ENCODE measurements at places on chromosomes 2 and 18.

GRCh38 chr18:57585421-57585820 lies 1.1 kb downstream of the FECH start:
- DNase-seq = no peak

GRCh38 chr2:48187503-48187902 lies 281.2 kb upstream of the FBXO11 start:
- no peak for DNase-seq

GRCh38 chr2:193566276-193566675 lies 1371.5 kb upstream of the TMEFF2 start:
- DNase-seq = no peak

- DNase-seq = no peak
Observed at GRCh38 chr2:43055086-43055912, 171.1 kb downstream of the ZFP36L2 start.

DNA sequence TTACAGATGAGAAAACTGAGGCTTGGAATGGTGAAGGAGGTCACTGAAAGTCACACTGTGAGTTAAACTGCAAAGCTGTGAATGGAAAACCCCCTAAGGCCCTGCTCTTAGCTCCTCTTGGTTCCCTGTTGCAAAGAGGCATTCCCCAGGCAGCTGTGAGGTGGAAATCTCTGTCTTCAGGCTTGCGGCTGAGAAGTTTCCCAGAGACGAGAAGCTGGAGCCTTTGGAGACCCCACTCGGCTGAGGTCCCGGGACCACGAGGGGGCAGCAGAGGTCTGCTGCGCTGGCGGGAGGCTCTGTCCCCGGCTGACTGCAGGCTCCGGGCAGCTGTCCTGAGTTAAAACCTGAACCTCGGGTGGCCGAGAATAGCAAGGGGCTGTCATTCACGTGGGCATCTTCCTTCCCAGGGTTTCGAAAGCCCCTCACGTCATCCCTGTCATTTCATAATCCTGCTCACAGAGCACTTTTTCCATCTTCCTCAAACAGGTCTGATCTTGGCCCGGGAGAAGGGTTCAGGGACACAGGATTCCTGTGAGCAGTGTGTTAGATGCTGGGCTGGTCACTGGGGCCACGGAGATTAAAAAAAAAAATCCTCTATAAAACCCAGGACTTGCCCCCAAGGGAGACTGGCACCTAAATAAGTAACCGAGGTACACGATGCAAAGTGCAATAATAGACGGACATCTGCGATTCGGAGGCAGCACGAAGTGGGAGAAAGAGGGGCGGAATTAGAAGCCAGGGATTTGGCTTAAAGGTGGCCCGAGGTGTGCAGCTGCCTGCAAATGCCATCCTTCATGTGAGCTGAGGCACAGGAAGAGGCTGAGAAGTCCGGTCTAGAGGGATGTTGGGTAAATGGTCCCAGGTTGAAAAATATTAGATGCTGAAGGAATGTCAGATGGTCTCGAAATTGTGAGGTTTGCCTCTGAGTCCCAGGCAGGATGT lies 24.6 kb upstream of the ATOH8 start:
- peak; percentile 75 for DNase-seq

DNA sequence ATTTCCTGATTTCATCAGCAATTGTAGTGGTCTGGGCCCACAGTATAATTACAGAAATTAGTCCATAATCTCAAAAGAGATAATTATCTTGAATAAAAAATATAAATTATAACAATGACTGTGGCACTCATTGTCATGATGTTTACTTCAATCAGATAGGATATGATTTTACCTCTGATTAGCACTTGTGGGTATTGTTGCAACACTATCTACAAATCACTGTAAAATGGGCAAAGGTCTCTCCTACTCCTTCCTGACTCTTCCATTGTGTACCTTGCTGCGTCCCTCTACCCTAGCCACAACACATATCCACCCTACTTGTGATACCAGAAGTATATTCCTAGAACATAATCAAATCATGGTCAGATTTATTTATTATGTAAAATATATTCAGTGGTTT lies 200.9 kb upstream of the TRIB2 start:
- no peak for DNase-seq

GRCh38 chr2:238291550-238292281 lies 3.3 kb upstream of the PER2 start:
- DNase-seq = no peak

- DNase-seq = peak; percentile 92
Observed at GRCh38 chr18:33755931-33756560, 178.0 kb downstream of the ASXL3 start.

DNA sequence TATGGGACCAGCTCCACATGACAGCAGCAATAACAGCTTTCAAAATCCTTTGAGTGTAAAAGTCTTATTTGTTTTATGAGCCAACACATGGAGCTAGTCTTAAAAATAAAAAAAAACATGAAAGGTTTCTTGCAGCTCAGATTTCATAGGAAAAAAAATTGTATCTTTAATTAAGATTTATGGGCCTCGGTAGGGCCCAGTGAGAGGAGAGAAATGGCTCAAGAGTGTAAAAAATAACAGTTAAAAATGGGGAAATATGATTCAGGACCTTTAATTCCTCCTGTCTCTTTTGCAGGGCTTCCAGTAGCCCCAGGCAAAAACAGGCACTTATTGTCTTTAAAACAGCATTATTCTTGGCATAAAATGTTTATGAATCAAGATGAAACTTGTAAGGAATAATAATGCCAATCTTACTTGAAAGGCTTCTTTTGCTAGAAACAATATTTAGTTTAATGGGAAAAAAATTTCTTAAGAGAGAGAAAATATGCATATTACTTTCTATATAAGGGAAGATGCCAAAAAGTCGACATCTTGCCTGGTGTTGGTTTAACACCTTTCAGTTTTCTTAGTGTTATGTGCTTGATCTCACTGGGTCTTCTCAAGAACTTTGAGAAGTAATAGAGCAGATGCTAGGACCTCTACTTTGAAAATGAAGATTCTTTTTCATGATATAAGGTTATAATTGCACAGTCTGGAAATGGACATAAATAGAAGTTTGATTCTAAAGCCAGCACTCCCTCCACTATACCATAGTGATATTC lies 71.3 kb upstream of the SETBP1 start:
- peak; percentile 24 for DNase-seq

DNA sequence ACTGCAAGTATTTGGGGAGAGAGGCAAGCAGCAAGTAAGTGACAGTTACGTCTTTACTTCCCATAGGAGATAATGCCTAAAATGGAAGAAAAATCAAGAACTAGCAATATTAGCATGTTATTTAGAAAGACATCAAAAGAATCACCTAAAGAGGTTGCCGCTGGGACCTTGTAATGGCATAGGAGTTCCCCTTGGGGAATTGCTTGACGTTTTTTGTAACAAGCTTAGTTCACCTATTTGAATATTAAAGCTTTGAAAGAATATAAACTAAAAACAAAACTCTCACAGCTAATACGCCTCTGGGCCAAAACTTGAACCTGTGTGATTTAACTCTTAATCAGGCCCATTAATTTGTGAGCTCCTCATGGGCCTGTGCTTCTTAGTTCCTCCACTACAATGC lies 89.0 kb downstream of the AAK1 start:
- DNase-seq = no peak

DNA sequence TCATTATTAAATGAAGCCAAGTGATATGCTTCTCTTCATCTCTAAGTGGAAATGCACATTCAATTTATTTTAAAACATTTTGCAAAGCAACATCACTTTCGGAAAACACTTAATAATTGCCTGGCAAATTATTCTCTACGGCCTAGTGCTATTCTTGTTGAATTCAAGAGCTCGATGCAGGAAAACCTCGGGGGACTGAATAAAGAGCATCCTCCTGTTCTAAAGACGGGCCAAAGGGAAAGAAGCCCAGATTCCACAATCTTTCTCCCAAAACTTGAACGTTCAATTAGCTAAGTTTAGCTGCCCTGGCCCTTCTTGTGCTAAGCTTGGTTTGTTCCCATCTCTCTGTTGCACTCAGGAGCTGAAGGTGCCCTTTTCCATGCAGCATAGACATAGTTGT lies 23.2 kb upstream of the SEH1L start:
- DNase-seq = no peak

DNA sequence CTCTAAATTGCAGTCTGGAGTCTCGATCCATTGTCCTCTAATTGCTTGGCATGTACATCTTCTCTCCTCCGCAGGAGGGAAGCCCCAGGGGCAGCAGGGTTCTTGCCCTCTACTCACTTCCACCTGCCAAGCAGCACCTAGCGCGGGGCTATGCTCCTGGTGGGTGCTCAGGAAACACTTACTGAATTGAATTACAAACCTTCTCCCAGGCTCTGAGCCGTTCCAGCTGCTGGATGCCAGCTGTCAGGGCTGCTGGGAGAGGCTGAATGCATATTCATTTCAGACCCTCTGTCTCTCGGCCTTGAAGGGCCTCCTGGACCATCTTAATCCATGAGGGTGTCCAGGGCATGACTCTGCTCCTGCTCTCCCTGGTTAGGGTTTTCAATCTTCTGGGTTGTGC lies 94.0 kb downstream of the CELF4 start:
- DNase-seq = no peak

DNA sequence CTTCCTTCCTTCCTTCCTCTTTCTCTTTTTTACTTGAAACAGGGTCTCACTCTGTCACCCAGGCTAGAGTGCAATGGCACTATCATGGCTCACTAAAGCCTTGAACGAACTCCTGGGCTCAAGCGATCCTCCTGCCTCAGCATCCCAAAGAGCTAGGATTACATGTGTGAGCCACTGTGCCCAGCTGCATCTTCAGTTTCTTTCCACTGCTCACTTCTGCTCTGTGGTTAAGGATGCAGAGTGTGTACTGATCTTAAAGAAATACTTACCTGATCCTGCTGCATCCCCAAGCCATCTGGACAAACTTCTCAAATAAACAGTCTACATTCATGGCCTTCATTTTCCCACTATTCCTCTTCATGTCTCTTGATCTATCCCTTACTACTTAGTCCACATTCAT lies 13.0 kb downstream of the DPP4 start:
- no peak for DNase-seq

- DNase-seq = no peak
Observed at GRCh38 chr2:170814533-170815230, 2.0 kb upstream of the GAD1 start.

DNA sequence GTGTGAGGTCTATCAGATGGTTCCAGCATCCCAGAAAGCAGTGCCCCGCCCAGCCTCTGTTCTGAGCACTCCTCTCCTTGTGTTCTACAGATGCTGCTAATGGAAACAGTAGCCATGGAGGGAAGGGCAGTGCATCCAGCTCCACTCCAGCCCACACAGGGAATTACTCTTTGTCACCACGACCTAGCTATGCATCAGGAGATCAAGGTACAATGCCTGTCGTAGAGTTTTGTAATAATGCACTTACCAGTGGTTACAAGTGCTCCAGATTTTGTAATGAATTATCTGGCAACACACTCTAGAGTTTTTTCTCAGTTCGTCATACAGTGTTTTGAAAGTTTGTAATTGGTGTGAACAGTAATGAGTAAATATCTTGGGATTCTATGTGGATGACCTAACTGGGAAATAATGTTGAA lies 161.1 kb downstream of the ESCO1 start:
- DNase-seq = peak; percentile 91

All from fibroblast of skin of right quadriceps (primary cell).